HepG2 (cell line): ENCODE measurements at places on chromosomes 3 and 15.

DNA sequence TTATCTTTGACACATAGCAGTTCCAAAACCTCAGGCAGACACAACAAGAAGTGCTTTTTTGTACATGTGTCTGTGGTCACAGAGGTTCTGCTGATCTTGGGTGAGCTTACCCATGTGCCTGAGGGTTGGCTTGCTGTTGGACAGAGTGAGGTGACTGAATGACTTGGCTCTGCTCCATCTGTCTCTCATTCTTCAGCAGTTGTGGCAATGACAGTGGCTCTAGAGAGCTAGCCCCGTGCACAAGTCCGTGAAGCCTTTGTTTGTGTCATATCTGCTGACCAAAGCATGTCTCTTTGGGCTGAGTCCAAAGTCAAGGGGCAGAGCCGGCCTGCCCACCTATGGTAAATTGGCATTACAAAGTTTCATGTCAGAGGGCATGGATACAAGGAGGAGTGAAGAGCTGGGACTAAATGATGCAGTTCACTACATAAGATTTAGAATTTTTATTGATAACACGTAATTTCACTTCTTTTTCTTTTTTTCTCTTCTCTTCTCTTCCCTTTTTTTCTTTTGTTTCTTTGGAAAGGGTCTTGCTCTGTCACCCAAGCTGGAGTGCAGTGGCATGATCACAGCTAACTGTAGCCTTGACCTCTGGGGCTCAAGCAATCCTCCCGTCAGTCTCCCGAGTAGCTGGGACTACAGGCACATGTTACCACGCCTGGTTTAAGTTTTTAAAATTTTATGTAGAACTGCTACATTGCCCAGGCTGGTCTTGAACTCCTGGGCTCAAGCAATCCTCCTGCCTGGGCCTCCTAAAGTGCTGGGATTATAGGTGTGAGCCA, 77.9 kb downstream of the ITPR1 start:
- H3K36me3 ChIP-seq: no peaks in the 10 kb centered on the region
- peak; percentile 85 for DNase-seq
- no peaks in the 10 kb centered on the region for H3K27me3 ChIP-seq
- peak overlapping the region; percentile 73 for H3K27ac ChIP-seq
- peaks cover 41% of the 10 kb centered on the region for H3K4me1 ChIP-seq

- no peak overlapping the region for H3K27ac ChIP-seq
- H3K36me3 ChIP-seq: no peaks in the 10 kb centered on the region
- H3K4me1 ChIP-seq: peaks cover 23% of the 10 kb centered on the region
- H3K4me3 ChIP-seq: no peak overlapping the region
- no peak for DNase-seq
Observed at GRCh38 chr15:72113347-72114031, 4.5 kb downstream of the MYO9A start.

- no peak overlapping the region for H3K27ac ChIP-seq
- H3K4me1 ChIP-seq: no peaks in the 10 kb centered on the region
- no peaks in the 10 kb centered on the region for H3K36me3 ChIP-seq
- DNase-seq: no peak
Observed at GRCh38 chr3:16883723-16884083, 1.1 kb upstream of the PLCL2 start.

DNA sequence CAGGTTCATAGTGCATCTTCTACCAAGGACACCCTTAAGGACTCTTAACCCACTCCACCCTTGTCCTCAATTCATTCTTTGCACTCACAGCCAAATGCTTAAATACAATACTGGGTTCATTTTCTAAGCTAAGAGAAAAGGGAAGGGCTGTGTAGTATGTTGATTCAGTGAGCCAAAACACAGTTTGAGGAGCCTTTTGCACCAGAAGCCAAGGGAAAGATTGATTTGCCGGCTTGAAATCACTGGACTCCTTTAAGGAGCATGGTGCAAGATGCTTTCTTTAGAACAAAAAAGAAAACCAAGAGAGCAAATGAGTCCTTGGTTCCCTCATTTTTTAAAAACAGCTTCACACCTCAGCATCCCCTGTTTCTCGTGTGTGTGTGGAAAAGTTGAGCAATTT, 47.8 kb downstream of the BOC start:
- H3K36me3 ChIP-seq: no peaks in the 10 kb centered on the region
- no peak overlapping the region for H3K27ac ChIP-seq
- H3K4me3 ChIP-seq: no peak overlapping the region
- no peaks in the 10 kb centered on the region; the same call in 1 of the 2 replicates for H3K27me3 ChIP-seq
- no peak for DNase-seq

DNA sequence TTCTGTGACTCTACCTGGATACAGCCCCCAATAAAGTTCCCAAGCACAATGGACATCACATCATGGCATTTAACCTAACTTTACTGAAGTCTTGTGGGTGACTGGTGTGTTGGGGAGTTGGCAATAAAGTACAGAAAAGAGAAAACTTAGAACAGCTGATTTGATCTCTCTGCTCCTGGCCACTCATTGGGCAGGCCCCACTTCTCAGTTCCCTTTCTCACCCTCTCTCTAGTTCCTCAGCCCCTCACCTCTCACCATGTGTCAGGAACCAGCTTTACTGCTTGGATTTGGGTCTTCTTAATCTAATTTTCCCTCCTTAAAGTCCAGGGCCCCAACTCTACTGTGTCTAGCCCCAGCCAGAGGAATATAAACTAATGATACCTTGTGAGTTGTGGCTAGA, 713 bp upstream of the MUC13 start:
- no peak overlapping the region for H3K4me3 ChIP-seq
- no peak overlapping the region for H3K27ac ChIP-seq
- H3K27me3 ChIP-seq: no peaks in the 10 kb centered on the region
- H3K36me3 ChIP-seq: no peaks in the 10 kb centered on the region
- H3K4me1 ChIP-seq: peaks cover 23% of the 10 kb centered on the region

DNA sequence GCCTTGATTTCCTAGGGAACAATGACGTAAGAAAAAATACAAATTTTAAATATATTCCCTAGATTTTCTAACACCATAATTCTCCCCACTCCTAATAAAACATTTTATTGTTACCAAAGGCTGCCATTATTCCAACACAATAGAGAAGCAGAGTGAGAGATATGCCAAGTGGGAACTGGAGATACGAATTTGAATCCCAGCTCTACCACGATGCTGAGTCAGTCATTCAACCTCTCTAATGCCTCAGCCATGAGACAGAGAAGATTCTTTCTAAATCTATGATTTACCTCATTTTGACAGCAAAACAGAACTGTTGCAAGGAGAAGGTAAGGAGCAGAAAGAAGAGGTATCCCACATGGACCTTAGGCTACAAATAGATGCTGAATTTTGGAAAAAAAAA, 112.5 kb downstream of the IGF2BP2 start:
- DNase-seq: no peak
- no peaks in the 10 kb centered on the region for H3K27me3 ChIP-seq
- H3K27ac ChIP-seq: peak overlapping the region; percentile 62
- H3K4me1 ChIP-seq: peaks cover 87% of the 10 kb centered on the region
- H3K4me3 ChIP-seq: no peak overlapping the region

DNA sequence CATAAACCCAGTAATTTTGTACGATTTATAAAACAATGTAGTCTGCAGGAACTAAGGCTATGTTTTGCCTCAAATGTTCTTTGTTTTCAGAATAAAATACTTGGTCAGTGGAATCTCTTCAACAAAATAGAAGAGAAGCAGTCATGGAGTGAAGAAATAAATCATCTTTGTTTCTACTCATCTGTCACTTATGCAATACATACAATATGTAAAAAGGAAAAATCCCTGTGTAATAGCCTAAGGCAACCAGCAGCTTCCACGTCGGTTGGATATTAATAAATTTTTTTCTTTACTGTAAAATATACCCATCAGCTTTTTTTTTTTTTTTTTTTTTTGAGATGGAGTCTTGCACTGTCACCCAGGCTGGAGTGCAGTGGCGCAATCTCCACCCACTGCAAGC, 5.2 kb upstream of the WDR5B start:
- DNase-seq: no peak
- H3K36me3 ChIP-seq: peaks cover 2% of the 10 kb centered on the region; the same call in 1 of the 2 replicates
- H3K27me3 ChIP-seq: no peaks in the 10 kb centered on the region
- H3K4me1 ChIP-seq: peaks cover 11% of the 10 kb centered on the region

DNA sequence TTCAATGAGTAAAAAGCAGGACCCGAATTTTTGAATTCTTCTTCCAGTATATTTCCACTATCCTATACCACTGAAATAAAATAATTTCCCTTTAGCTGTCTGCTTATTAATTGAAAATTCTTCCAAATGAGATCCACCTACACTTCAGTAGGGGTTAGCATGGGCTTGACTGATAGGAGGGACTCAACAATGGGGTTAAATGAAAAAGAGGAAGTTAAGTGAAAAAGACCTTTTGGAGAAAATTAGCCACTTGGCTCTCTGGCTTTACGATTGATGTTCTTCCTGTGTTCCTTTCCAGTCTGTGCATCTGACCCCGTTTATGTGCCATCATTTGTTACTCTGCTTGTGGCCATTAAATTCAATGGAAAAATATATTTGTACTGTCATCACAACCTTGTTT, 54.0 kb upstream of the GCNT3 start:
- no peak for DNase-seq
- no peak overlapping the region for H3K4me3 ChIP-seq
- peaks cover 49% of the 10 kb centered on the region for H3K4me1 ChIP-seq
- H3K27ac ChIP-seq: no peak overlapping the region
- no peaks in the 10 kb centered on the region for H3K36me3 ChIP-seq
- H3K27me3 ChIP-seq: peaks cover 3% of the 10 kb centered on the region; the same call in 1 of the 3 replicates

DNA sequence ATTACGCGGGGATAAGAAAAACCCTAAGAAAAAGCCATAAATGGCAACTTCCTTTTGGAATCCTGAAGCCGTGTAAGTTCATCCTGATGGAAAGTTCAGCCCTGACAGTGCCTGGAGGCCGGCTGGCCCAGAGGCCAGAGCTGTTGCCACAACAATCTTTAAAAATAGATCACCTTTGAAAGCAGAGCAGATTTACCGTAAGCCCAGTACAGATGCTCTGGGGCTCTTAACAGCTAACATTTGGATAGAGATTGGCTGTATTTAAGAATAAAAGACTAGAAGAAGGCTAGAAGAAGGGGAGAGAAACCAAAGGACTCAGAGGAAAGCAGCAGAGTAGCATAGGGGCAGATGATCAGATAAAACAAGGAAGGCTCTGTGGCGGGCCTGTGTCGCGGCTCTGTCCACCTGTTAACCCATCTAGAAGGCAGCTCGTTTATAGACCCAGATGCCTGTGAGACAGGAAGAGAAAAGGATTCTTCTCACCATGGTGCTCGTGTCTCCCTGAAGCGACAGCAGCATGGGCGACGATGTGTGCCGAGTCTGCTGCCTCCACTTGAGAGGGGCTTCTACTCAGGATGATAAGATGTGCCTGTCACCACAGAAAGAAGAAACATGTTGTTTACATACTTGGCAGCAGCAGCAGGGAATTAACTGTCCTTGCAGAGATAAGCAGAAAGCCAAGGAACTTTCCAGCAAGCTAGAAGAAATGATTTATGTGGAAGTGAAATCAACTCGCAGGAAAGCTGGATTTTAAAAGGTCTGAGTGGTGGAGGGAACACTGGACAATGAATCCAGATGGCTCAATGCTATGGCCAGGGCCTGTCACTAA, 69.9 kb downstream of the SYNM start:
- H3K4me3 ChIP-seq: no peak overlapping the region
- H3K27ac ChIP-seq: no peak overlapping the region
- H3K4me1 ChIP-seq: peaks cover 10% of the 10 kb centered on the region
- DNase-seq: no peak
- H3K36me3 ChIP-seq: 0 out of 2 replicates have a peak, but pooled peaks cover 1% of the 10 kb centered on the region
- H3K27me3 ChIP-seq: no peaks in the 10 kb centered on the region

DNA sequence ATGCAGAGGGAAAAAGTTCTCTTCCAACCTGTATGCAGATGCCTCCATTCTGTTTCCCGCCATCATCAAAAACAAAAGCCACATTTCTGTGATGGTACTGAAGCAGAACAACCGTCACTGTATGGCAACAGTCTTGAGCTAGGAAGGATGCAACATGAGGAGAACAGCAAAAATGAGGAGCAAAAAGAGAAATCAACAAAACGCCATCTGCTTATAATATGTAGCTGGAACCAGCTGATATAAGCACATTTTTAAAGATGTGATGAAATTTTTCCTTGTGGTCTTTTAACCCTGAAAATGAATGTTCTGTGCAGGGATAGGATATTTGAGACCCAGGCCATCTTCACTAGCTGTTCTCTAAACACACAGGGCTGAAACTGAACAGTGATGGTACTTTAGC, 287.0 kb downstream of the ZIC4 start:
- H3K27ac ChIP-seq: no peak overlapping the region
- no peak overlapping the region for H3K4me3 ChIP-seq
- H3K4me1 ChIP-seq: no peaks in the 10 kb centered on the region
- no peaks in the 10 kb centered on the region for H3K27me3 ChIP-seq
- no peak for DNase-seq

GRCh38 chr3:49844464-49845183, 11.7 kb downstream of the TRAIP start:
- H3K36me3 ChIP-seq: 0 out of 2 replicates have a peak, but pooled peaks cover 2% of the 10 kb centered on the region
- peaks cover 54% of the 10 kb centered on the region for H3K4me1 ChIP-seq
- DNase-seq: peak; percentile 89

DNA sequence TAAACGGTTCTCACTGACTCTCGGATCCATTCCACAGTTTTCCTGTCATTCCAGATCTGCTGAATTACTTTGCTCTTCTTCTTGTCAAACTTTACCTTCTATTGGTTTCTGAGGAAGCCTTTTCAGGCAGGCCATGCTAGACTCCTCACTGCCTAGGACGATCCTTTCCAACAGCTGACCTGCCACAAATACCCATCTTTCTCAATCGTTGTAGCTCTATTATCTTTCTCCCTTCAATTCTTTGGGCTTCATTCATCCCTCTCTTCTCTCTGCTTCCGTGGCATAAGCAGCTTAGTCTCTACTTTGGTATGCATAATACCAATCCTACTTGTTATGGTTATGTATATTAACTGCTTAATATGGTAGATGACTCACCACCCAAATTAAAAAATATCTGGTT, 421.8 kb downstream of the NLGN1 start:
- no peak overlapping the region for H3K27ac ChIP-seq
- no peaks in the 10 kb centered on the region for H3K4me1 ChIP-seq
- no peaks in the 10 kb centered on the region for H3K27me3 ChIP-seq
- DNase-seq: no peak
- no peak overlapping the region for H3K4me3 ChIP-seq
- no peaks in the 10 kb centered on the region for H3K36me3 ChIP-seq

DNA sequence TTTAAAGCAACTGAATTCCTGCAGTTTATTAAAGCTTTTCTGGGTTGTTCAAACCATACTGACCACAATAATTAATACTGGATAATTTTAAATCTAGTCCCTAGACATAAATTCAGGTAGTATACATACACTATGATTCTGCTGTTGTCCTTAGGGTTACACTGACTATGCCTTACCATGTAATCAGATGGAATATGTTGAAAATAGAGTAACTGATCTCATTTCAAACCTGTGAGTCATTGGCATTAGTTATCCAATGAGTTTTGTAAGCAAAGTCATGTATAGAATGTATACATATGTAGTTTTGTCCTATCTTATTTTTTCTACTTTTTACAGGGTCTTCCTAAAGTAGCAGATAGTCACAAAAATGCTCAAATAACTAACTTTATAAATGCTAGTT, 517.1 kb upstream of the CCDC54 start:
- DNase-seq: no peak
- no peak overlapping the region for H3K27ac ChIP-seq
- H3K27me3 ChIP-seq: no peaks in the 10 kb centered on the region

DNA sequence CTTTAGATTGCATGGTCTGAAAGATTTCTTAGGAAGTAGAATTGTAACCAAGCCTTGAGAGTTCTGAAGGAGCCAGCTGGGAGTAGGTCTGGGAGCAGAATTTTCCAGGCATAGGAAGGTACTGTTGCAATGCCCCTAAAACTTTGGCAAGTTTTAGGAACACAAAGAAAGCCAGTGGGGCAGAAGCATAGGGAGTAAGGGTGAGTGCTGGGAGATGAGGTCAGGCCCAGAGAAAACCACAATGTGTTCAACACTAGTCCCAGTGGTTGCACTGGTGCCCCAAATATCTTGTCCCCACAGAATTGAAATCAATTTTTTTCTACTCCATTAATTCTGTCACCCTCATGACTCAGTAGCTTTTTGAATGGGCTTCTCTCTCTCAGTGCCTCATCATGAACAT, 120.7 kb upstream of the GALNT15 start:
- no peak for DNase-seq
- H3K4me3 ChIP-seq: no peak overlapping the region
- H3K36me3 ChIP-seq: no peaks in the 10 kb centered on the region
- no peaks in the 10 kb centered on the region; the same call in 2 of the 3 replicates for H3K27me3 ChIP-seq
